ENCODE measurements at places on chromosomes 3 and 15. TPM values are rescaled to one million over a fixed set of nuclear protein-coding genes. Genes with fewer than 3 reads are reported as not detected.

DNA sequence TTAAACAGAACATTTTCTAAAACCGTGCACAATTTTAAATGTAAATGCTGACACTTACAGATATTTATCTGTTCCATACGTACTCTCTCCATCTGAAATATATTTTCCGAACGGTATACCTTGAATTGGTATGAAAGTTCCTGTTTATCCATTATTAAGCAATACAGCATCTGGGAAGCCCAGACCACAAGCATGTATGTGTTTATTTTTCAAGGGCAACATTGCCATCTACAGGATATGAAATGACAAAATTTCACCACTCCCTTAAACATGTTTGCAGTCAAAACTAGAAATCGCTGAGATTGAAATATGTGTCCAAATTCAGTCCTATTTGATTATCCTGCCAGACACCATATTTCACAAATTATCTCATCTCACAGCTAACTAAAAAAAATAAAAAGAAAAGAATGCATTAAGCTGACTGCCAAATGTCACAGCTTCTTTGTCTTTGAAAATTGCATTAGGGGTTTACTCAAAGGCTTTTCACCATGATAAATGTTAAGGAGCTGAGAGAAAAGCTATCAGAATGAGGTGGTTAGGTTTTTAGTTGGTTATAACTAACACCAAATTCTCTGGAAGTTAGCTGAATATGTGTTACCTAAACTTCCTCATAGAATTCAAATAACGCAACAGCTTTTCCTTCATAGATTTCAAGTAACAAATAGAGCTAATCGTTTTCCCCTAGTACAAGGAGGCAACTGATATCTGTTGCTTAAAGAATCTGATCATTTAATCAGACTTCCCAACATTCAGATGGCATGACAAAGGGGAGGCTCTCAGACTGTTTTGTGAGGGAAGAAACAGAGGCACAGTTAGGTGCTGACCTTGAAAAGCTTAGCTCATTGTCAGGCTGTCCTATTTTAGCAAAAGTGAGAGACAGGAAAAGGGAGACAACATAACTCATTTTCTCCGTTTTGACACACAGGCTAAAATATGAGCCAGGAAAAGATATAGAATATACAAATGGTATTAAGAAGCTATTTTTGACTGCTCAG is 533.1 kb downstream of the TBL1XR1 start:
- DNase-seq, result no peak

DNA sequence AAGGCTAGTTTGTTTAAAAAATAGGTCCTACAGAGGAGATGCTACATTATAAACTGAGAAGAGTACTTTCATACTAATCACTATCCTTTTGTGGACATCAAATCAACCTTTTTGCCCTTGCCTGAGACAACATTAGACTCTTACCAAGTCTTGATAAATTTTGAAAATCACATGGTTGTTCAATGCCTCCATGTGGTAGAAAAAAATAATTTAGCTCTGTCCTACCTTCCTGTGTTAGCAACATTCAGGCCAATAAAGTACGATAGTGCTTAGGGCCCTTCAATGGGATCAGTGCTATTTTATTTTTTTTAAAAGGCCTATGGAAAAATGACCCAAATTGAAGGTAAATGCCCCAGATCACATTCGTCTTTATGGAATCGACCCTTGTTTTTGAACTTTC is 5.0 kb upstream of the UBE2E1 start:
- DNase-seq, result no peak

DNA sequence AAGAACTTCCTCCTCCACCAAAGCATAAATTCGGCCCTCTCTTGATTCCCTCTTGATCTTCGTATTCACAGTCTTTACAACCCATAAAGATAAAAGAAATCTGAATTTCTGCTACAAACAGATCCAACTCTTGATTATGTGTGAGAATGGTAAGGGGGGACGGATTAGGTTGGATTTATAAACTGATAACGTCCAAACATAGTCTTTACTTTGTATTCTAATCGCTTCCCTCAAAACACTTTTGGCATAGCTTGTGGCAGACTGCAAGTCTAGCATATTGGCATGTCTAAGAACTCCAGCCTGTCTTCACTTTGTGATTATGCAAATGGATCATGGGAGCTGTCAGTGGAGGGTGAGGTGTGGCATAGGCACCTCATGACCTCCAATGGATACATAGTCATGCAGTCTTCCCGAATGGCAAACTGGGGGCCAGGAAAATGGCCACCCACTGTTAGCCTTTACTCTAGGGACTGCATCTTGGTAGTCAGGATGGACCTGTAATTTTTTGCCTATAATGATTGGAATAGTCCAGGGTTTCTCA is 24.3 kb upstream of the GPR171 start:
- no peak for DNase-seq

- no peak for DNase-seq
Measured at GRCh38 chr15:46617507-46617906, 982.7 kb downstream of the SQOR start.

GRCh38 chr15:57190208-57190607 is 186.1 kb upstream of the CGNL1 start:
- DNase-seq, result no peak

DNA sequence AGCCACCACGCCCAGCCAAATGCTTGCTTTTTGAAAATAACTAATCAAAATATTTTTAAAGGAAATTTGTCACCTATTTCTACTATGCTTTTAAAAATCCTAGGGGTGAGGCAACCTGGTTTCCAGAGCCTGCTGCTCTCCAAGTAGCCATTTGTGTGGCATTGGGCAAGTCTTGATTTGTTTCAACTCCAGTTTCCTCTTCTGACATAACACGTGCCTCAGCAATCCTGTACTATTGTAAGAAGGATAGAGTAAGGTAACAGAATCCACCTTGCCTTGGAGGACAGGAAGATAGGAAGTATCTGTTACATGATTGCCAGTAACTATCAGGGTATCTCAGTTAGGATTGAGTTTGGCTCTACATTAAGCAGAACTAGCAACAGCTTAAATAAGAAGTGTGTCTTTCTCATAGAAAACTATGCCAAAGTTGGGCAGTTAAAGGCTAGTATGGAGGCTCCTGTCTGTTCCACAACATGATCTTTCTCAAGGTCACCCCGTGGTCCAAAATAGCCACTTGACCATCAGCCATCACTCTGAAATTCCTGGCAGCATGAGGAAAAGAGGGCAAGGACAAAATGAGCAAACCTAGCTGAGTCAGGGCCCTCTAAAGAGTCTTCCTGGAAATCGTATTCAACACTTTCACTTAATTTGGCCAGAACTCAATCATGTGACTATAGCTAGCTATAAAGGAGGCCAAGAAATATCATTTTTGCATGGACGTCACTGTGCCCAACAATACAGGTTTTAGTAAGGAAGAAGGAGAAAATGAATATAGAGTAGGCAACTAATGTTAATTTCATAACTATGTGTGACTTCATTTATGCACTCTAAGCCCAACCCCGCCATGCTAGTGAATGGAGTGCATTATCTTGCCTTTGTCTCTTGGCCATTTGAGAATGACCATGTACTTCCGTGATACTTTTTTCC is 66.1 kb downstream of the HMG20A start:
- no peak for DNase-seq

DNA sequence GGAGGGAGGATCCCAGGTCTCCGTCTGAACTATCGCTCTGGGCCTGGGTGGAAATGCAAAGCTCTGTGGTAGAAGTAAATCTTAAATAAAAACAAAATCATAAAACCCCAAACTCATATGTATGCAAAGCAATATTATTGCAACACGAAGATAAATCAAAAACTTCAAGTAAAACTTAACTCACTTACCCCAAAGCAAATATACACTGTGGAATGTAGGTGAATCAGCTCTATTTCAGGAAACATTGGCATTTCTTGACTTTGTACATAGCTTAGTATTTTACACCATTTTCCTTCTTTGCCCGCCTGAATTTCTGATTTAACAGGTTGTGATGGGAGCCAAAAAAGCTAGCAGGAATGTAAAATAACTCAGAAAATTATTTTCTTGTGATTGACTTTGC is 126.2 kb downstream of the TPRG1 start:
- DNase-seq, result no peak

- no peak for DNase-seq
Measured at GRCh38 chr3:157271283-157271882, 111.4 kb upstream of the CCNL1 start.

GRCh38 chr15:63474810-63475316 is 29.5 kb upstream of the USP3 start:
- no peak for DNase-seq

DNA sequence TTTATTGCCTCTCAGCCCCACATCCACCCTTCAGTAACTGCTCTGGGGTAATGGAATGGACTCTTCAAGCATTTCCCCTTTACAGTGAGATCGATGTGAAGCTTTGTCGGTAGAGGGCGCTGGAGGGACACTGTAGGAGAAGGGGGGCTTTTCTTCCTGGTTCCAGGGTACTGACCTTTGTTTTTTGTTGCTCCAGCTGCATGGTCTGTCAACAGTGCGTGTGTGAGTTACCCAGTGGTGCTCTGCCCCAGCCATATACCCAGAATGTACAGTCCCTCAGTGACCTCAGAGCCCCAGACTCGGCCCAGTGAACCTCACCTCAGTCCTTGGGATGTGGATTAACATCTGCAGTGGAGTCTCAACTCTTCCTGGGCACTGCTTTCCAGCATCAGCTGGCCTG is 180.3 kb upstream of the TSC22D2 start:
- no peak for DNase-seq

- no peak for DNase-seq
Measured at GRCh38 chr3:67028001-67028784, 30.1 kb downstream of the KBTBD8 start.

DNA sequence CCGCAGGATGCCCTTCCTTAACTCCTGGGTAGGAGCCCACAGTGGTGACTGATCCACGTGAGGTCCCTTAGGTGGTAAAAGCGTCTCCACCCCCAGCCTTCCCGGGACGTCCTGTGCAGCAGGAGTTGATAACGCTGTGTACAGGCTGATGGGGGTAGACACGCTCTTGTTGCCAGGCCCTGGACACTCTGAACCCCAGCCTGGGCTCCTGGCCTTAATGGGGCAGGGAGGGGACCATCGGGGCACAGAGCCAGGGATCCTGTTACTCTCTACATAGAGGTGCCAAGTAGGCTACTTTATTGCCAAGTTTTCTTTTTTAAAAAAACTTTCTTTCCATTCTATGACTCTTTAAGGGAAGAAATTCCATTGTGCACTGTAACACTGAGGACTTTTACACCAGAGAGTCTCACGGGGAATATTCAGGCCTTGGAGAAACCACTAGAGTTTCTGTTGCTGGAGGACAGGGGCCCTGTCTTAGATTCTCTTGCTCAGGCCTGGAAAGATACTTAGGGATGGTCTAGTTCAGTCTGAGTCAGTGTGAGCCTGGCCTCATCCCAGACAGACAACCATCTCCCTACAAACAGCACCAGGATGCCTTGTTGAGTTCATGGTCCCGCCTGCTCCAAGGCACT is 104.3 kb upstream of the RNU6-1 start:
- no peak for DNase-seq

DNA sequence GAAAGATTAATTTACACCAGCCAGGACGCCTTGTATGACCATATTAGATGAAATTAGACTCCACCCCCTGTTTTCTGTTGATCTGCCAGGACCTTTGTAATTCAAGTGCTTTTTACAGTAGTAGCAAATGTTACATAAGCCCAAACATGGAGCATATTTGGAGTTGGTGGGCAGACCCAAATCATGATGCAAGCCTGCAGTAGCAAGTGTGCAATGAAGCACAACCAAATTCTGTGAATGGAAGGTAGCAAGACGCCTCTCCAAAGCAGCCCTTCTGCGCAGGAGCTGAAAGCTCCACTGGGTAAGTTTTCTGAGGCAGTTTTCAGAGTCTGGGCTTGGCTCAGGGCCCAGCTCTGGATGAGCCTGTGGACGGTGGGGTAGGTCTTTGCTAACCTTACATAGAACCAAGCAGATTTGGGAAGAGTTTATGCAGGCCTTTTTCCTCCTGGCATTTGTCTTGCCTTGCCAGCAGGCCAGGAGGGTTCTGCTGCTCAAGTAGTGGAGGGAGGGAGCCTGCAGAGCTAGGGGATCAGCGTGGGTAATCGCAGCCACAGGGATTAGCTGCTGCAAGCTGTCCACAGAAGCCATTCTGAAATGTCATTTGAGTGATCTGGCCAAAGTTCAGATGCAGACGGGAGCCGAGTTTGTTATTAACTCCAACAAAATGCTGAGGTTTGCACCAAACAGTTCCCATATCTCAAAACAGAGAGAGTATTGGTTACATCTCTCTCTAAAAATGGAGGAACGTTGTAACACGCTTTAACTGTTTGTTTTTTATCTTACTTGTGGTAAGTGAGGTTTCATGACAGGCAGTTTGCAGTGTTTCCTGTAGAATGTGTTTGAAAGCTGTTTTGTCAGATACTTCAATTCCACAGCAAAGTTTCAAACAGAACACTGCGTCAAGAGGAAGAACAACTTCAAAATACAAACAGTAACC is 55.4 kb downstream of the PSMD6 start:
- DNase-seq, result peak; percentile 33

GRCh38 chr3:8233938-8234337 is 267.7 kb upstream of the LMCD1 start:
- no peak for DNase-seq

- DNase-seq, result no peak
Measured at GRCh38 chr3:183946037-183946436, 61.4 kb upstream of the PARL start.

- peak; percentile 24 for DNase-seq
Measured at GRCh38 chr3:30751610-30752299, 142.7 kb downstream of the GADL1 start.

DNA sequence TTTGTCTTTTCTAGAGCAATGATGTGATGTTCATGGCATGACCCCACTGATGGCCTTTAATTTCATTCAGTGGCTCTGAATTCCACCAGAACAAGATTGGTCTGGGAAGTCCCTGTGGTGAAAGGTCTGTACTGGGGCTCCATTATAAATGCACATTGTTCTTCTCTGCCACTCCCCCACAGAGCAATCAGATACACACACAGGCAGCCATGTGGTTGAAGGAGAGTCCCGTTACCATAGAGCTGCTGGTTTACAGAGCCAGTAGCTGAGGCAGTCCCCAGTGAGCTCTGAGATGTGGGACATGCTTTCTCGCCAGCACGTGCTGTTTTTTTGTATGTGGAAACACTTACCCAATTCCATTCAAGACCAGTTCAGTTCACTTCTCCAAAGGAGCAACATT is 172.7 kb upstream of the TRIM42 start:
- no peak for DNase-seq

GRCh38 chr15:98484914-98485313 is 163.4 kb upstream of the IGF1R start:
- DNase-seq, result no peak

GRCh38 chr15:26722621-26723160 is 50.2 kb downstream of the GABRB3 start:
- no peak for DNase-seq

SLC22A14 gene
- not detected for total RNA-seq

STIMATE gene
- 17.6 TPM for total RNA-seq

NLGN1 gene
- total RNA-seq, result not detected

FSIP1 gene
- 0.16 TPM for total RNA-seq

CCR3 gene
- not detected for total RNA-seq

MYRIP gene
- not detected for total RNA-seq

CRYGS gene
- total RNA-seq, result 5.6 TPM

SH2D7 gene
- total RNA-seq, result not detected

DIS3L gene
- 56.3 TPM for total RNA-seq

TMEM266 gene
- total RNA-seq, result not detected

SLC2A2 gene
- total RNA-seq, result not detected

GCNT3 gene
- not detected for total RNA-seq

CHRD gene
- total RNA-seq, result 0.07 TPM

WDR49 gene
- total RNA-seq, result not detected

STAC gene
- total RNA-seq, result not detected

CCK gene
- not detected for total RNA-seq
